Stimulated activated CD8-positive, alpha-beta memory T cell treated with anti-CD3 and anti-CD28 coated beads, Interleukin-7, amount 100 ng/mL, for 1 hour (primary cell): ENCODE measurements at places on chromosomes 16 and 17.

DNA sequence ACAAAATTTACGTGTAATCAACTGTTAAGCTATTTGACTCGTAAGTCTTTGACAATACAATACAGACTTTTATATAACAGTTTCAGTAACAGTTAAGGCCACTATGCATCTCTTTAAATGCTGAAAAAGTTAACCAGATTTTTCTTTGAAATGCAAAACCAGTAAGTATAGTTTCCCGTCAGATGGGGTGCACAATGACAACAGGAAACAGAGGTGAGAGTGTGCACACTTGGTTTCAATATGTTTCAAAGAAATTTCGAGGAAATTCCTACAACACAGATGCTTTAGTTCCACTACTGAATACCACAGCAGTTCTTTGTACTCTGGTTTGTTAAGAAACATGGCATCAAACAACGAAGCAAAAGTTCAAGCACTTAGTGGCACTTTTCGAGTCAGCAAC lies 48.4 kb downstream of the RNF157 start:
- no peak for DNase-seq

GRCh38 chr17:32222621-32223020 lies 43.0 kb upstream of the RHBDL3 start:
- no peak for DNase-seq

DNA sequence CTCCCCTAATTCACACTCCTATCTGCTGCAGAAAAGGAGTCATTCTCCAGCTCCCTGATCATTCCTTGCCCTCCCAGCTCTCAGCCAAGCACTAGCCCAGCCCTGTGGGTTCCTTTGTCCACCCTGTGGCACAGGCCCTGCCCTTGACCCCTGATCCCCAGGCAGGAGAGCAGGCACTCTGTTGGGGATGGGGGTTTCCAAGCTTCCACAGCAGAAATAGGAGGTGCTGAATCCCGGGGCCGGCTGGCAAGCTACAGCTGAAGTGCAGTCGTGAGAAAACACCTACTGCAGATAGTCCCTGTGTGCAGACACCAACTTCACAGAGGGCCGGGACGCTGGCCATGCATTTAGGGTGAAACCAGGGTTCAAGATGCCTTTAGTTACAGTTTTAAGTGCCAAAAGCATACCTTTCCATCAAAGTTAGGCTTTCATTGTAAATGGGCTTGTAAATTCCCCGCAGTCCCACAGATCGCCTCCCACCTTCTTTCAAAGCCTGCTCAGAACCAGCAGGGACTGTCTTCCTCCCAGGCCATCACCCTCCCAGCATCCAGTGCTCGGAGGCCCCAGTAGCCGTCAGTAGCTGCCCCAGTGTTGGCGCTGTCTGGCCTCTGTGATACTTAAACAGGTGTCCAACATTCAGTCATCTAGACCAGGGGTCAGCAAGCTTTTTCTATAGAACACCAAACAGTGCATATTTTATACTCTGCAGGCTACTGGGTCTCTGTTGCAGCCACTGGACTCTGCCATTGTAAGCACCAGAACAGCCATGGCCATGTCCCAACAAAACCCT lies 10.6 kb downstream of the CPSF4L start:
- DNase-seq: no peak

- DNase-seq: no peak
These were observed 181.4 kb downstream of the SPECC1 start for GRCh38 chr17:20190605-20191004.

DNA sequence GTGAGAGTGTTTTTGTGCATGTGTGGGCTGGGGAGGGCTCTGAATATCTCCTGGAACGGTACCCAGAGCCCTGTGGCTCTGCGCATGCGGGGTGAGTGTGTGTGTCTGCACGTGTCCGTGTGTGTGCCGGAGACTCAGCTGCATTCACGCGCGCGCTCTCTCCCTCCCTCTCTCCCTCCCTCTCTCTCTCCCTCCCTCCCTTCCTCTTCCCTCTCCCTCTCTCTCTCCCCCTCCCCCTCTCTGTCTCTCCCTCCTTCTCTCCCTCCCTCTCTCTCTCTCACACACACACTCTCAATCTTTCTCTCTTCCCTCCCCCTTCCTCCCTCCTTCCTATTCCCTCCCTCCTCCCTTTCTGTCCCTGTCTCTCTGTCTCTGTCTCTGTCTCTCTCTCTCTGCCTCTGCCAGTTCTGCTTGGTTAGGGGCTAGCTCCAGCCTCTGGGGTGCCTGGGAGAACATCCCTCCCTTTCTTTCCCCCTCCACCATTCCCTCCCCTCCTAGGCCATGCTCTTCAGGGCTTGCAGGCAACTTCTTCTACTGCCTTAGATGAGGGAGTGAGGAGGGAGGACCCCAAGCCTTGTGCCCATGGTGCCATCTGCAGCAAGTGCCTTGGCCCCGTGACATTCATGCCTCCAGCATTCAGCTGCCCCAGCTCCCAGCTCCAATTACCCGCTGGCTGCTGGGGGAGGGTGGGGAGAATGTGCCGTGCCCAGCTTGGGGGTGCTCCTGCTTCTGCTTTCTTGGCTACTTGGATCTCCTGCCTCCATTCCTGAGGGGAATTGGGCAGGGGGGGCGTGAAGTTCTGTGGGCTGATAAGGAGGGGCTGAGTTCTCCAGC lies 6.4 kb downstream of the THRA start:
- peak; percentile 45 for DNase-seq

- DNase-seq: no peak
These were observed 19.5 kb upstream of the CORO6 start for GRCh38 chr17:29642171-29642611.

GRCh38 chr16:57830890-57831484 lies 28.7 kb upstream of the KIFC3 start:
- DNase-seq: no peak

DNA sequence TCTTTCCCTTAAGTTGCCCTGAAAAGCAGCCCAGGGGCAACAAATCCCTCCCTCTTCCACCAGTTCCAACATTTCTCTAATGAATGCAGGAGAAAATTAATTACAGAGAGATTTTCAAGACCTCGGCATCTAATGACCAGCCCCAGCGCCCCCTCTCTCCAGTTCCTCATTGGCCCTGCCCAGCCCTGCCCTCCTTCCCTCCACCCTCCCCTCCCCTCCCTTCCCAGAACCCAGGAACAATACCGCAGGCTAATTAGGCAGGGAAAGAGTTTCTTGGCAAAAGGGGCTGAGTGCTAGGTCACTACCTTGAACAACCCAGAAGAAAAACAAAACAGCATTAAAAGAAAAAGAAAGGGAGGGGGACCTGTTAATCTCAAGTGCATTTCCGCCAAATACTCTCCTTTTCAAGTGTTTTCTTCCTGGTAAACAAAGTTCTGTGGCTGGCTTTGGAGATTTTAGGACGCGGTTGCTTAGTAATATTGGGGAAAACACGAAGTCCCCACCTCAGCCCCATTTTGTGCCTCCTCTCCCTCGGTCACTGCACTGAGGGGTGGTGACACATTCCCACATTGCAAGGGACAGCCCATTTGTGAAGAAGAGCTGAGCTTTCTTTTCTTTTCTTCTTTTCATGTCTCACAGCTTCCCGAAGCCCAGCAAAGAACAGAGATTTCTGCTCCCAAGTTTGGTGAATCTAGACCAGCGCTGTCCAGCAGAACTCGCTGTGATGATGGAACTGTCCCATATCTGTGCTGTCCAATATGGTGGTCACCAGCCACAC lies 215.4 kb downstream of the SOX9 start:
- DNase-seq: no peak

DNA sequence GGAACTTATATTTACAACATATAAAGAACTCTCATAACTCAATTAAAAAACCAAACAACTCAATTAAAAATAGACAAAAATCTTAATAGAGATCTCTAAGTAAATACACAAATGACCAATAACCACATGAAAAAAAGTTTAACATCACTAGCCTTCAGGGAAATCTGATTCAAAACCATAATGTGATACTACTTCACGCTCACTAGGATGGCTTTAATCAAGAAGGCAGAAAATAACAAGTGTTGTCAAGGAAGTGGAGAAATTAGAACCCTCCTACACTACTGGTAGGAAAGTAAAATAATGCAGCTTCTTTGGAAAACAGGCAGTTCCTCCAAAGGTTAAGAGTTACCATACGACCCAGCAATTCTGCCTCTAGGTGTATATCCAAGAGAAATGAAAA lies 8.4 kb downstream of the PHF12 start:
- DNase-seq: no peak

DNA sequence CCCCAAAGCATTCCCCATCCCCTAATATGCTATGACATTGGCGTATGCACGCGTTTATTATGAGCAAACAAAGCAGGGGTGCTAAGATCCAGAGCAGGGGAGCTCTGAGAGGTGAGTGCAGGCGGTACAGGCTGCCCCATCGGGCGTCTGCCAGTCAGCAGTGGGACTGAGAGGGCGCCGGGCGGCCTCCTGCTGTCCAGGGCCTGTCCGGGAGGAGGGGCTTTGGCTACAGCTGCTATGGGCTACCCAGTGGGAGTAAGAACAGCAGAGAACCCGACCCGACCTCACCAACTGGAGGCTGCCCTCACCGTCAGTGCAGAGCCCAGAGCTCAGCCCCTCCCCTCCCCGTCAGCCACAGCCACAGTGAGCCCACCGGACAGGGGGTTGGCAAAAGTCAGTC lies 18.5 kb upstream of the AATK start:
- no peak for DNase-seq

DNA sequence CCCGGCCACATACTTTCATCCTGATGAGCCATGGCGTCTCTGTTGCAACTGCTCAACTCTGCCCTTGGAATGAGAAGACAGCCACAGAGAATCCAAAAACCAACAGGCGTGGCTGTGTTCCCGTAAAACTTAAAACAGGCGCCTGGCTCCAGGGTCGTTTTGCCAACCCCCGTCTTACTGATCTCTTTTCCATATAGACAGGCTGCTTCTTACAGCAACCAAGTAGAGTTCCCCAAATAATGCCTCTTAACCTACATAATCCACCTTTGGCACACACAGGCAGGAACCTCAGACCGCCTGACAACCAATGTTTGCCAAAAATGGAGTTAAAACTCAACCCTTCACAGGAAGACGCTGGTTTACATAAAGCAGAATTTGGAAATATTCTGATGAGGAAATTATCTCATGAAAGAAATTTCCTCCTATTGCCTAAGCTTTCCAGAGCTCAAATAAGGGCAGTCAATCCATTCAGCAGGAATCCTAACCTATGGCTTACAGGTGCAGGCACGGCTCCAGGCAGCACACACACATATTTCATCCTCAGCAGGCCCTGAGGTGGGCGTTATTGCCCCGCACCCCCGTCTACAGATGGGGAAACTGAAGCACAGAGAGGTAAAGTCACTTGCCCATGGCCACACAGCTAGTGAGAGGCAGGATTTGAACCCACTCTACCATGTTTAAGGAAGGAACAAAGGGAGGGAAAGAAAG lies 35.8 kb downstream of the LITAF start:
- no peak for DNase-seq

DNA sequence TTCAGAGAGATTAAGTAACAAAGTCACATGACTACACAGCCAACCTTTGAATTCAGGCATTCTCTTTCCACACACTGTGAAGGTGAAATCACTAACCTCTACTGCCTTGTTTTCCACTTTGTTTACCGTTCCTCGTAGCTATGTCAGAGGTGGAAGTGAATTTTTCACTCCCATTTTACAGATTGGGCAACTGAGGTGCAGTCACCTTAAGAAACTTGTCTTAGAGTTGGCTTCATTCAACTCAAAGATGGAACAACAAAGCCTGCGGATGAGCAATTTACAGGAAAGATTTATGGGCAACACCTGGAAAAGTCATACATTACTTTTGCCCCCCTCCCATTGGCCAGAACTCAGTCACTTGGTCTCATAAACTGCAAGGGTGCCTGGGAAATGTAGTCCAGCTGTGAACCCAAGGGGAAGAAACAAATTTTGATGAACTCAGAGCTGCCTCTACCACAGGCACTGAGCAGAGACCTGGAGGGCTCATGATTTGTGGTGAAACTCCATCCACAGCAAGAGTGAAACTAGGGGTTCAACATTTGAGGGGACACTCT lies 784.6 kb upstream of the EEF2KMT start:
- DNase-seq: no peak

GRCh38 chr16:1030473-1030901 lies 42.1 kb upstream of the SSTR5 start:
- DNase-seq: no peak

GRCh38 chr16:84916178-84916577 lies 95.2 kb downstream of the ZDHHC7 start:
- DNase-seq: no peak

GRCh38 chr16:89052890-89053724 lies 40.5 kb upstream of the ACSF3 start:
- DNase-seq: no peak

- DNase-seq: no peak
These were observed 80.2 kb upstream of the CIBAR2 start for GRCh38 chr16:85192238-85193114.

DNA sequence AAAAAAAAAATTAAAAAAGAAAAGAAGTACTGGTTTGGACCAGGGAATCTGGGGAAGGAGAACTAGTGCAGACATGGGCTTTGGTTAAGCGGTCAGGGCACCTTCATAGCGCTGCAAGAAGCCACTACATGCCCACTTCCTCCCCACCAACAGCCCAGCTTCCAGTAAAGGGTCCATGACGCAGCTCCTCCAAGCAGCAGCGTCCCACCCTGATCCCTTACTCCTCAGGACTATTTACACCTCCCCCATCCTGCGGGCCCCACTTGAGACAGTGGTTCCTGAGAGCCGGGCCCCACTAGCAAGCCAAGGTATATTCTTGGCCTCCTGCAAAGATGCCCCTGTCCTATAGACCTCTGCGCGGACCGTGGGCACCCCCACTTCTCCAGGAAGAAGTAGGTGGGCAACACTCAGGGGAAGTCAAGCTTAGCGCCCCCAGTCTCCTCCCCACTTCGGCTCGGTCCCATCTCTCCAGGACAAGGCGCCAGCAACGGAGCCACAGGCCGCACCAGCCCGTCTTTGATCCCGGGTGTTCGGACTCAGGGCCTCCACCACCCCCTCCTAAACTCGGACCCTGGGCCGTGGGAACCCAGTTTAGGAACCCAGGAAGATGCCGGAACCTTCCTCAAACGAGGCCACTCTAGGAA lies 913 bp upstream of the PRR14 start:
- no peak for DNase-seq

- DNase-seq: no peak
These were observed 70.1 kb downstream of the SMG6 start for GRCh38 chr17:2233441-2233947.

- DNase-seq: no peak
These were observed 47.8 kb downstream of the OMG start for GRCh38 chr17:31248986-31249834.

DNA sequence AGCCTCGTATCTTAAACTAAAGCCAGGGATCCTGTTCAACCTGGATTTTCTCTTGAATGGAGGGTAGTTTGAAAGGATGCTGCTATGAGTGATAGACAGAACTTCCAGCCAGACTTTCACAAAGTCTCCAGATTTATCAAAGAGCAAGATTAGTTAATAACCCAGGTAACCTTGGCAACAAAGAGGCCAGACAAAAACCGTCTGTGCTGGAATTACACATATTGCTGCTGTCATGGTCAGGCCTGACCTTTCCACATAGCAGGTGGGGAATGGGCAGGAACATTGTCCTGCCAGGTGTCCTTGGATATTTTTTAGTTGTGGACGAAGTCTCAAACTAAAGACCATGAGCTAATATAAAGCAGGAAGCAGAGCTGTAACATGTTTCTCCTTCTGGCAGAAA lies 52.5 kb downstream of the HLF start:
- no peak for DNase-seq

GRCh38 chr17:78140169-78141051 lies 5.8 kb upstream of the C17orf99 start:
- DNase-seq: peak; percentile 73
